Stimulated activated CD8-positive, alpha-beta memory T cell treated with anti-CD3 and anti-CD28 coated beads, Interleukin-4, amount 100 ng/mL, for 1 hour (primary cell): ENCODE measurements at places on chromosomes 5 and 9.

GRCh38 chr5:55593115-55593472, 58.3 kb upstream of the PLPP1 start:
- no peak for DNase-seq

- no peak for DNase-seq
Measured at GRCh38 chr5:125390326-125390725, 643.9 kb upstream of the ZNF608 start.

DNA sequence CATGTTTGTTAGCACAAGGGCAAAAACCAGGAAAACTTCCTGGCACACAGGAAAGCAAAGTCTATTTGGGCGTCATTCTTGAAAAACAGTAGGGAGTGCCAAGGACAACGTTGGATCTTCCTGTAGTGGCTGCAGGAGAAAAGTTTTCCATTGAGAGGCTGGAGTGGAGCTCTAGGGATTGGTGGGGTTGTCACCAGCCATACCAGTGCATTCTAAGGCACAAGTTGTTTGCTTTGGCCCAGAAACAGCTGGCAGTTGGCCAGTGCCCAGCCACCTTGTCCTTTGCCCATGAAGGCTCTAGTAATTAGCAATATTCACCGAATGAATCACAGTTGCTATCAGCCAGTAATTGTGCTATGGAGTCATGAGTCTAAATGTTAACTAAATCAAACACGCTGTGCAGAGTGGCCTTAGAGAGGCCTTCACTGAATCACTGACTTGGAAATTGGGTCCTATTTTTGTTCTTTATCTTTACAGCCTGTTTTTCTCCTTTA, 26.4 kb downstream of the TNFSF15 start:
- DNase-seq: no peak

DNA sequence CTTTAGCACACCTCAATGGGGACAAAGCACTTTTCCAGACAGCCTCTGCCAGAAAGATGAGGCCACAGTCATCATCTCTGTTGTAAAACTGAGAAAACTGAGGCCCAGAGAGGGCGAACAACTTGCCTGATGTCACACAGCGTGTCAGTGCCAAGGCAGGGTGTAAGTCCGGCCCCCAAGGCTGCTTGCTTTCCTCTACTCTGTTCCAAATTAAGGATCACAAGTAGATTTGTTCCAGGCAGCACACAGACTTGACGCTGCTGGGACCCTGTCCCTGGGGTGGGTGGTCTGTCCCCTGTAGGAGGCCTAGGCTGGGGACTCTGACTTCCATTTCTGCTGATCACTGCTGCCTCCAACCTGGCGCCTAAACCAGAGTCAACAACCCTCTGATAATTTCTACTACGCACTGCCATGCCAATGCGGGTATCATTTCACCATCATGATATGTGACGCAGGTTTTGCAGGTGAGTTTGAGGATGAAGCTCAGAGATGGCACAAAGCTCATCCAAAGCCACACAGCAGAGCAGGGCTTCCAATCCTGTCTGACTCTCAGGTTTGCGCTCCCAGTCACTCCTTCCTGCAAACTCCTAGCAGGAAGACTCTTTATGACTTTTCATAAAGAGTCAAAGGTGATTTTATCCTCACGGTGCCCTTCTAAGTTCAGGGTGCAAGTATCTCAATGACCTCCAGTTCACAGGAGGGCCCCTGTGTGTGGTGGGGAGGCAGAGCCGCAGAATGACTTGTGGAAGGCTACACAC, 13.5 kb upstream of the RALGDS start:
- no peak for DNase-seq

GRCh38 chr9:70566066-70566465, 151.6 kb upstream of the KLF9 start:
- no peak for DNase-seq

- DNase-seq: no peak
Measured at GRCh38 chr5:28580616-28581015, 1542.2 kb upstream of the CDH9 start.

DNA sequence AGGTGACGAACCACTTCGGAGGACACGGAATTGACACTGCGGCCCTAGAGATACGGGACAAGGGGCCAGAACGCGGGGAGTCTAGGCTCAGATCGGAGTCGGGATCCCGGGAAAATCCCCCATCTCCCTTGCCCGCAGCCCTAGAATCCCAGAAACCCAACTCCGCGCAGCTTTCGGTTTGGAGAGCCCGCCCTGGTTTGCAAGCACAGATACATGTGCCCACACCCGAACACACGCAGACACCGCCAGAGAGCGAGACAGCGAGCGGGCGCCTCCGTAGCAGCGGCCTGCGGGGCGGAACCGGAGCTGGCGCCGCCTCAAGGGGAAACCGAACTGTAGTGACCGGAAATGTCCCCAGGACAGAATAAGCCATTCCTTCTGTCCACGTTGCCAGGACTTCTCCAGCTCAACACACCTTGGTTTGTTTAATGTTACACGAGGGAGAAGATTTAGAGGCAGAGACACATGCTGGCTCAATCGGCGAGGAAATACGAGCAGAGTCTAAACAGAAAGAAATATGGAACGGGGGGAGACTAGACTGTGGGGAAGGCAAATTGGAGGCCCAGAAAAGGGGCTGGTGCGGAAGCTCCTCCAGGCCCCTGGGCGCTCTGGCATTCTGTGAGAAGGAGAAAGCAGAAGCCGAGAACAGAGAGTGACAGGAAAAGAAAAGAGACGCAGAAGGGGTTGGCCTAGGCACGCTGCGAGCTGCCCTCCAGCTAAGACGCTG, 2.9 kb upstream of the PAX5 start:
- DNase-seq: no peak

- no peak for DNase-seq
Measured at GRCh38 chr5:1461396-1461795, 16.2 kb upstream of the SLC6A3 start.

DNA sequence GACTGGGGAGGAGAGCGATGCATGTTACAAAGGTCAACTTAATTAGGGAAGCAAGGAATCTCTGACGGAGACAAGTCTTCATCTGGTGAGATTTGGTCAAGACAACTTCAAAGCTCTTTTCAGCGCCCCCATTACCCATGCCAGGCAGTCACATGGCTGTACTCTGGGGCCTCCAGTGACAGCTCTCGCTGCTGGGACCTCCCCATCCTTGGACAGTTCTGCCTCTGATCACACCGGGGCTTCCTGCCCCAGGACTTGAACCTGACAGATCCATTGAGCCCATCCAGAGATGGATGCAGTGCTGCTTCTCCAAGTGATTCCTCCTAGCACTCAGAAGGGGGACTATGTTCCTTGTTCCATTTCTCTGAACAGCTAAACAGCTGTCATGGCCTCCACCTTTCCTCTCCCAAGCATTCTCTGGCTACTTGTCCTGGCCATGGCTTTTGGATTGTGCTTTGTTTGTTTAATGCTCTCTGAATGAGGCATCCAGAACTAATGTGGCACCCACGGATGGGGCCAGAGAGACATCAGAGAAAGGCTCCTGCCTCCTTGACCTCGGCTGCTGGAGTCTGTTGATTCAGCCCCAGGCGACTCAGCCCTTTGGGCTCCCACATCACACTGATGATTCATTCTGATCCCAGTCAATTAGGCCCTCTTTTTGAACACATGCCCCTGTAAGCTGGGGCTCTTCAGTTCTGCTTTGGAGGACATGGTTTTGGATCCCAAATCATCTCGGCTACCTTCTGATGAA, 122.1 kb upstream of the ADAMTS16 start:
- DNase-seq: no peak

- no peak for DNase-seq
Measured at GRCh38 chr9:116558818-116559540, 128.1 kb upstream of the TRIM32 start.
